ENCODE measurements at places on chromosomes 5 and 9. TPM values are rescaled to one million over a fixed set of nuclear protein-coding genes. Genes with fewer than 3 reads are reported as not detected.

DNA sequence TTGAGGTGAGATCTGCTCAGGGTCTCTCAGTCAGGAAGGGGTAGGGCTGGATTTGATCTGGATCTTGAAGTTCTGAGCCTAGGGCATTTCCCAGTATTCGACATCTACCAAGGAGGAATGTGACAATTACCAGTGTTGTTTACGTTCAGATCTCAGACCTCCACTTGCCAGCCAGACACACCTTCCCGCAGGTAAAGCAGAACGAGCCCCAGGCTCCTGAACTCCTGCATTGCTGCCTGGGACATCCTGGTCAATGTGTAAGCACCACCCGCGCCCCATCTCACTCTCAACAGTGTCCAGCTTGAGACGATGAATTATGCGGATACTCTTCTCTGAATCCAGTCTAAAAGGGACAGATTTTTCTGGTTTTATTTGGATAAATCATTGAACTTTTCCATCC is 56.7 kb upstream of the PTCH1 start:
- H3K27ac ChIP-seq: no peak overlapping the region
- peaks cover 14% of the 10 kb centered on the region for H3K27me3 ChIP-seq
- no peak for DNase-seq
- no peak overlapping the region for H3K4me3 ChIP-seq

GRCh38 chr5:37983463-37983862 is 143.6 kb upstream of the GDNF start:
- H3K4me1 ChIP-seq: no peaks in the 10 kb centered on the region
- no peak for DNase-seq
- H3K36me3 ChIP-seq: no peaks in the 10 kb centered on the region
- H3K27me3 ChIP-seq: peaks cover 6% of the 10 kb centered on the region
- H3K4me3 ChIP-seq: no peak overlapping the region

- DNase-seq: no peak
- no peaks in the 10 kb centered on the region for H3K4me1 ChIP-seq
- H3K4me3 ChIP-seq: no peak overlapping the region
- H3K27ac ChIP-seq: no peak overlapping the region
These were observed 49.4 kb downstream of the SMC2 start for GRCh38 chr9:104143550-104143910.

- no peak overlapping the region for H3K4me3 ChIP-seq
- H3K27ac ChIP-seq: no peak overlapping the region
- peaks cover under 1% of the 10 kb centered on the region for H3K4me1 ChIP-seq
- no peaks in the 10 kb centered on the region for H3K36me3 ChIP-seq
- no peaks in the 10 kb centered on the region for H3K27me3 ChIP-seq
These were observed 121.2 kb downstream of the PTTG1 start for GRCh38 chr5:160542840-160543239.

DNA sequence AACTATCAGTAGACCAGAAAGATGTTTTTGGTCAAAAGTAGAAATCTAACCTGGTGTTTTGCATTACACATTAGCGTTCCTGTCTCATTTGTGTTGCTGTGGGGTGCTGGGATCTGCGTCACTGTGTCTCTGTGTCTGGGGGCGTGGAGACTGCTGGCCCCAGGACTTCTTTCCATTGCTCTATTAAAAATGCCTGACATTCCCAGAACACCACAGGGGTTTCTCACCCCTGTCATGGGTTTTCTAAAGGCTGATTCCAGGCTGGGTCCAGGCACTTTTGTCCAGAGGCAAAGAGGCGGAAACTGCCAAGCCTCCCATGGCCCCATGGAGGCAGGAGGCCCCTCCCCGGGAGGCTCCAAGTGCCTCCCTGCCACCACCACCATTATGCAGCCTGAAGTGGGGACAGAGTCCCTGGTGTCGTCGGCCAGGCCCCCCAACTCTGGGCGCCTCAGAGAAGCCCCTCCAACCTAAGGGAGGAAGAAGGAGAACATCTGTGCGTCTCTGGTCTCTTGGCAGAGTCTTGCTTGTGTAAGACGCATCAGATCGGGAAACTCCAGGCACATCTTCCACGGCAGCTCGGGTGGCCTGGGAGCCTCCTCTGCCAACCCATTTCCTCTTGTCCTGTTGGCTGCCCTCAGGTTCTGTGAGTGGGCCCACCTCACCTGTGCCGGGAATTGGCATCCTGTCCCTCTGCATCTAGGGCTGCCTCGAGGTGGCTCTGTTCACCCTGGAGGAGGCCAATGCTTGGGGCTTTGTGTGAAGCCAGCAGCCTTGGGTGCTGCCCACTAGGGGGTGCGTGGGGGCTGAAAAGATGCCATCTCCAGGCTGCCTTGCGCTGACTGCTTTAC is 13.8 kb upstream of the PLEKHG4B start:
- DNase-seq: peak; percentile 28
- peak overlapping the region; percentile 20 for H3K27ac ChIP-seq
- H3K4me1 ChIP-seq: peaks cover 29% of the 10 kb centered on the region
- H3K4me3 ChIP-seq: no peak overlapping the region

- H3K4me1 ChIP-seq: peaks cover 41% of the 10 kb centered on the region
- peaks cover 2% of the 10 kb centered on the region for H3K27me3 ChIP-seq
- H3K27ac ChIP-seq: peak overlapping the region; percentile 99
These were observed 1.6 kb upstream of the MEF2C start for GRCh38 chr5:88884608-88884877.

GRCh38 chr9:129289131-129289731 is 111.2 kb upstream of the IER5L start:
- no peak overlapping the region for H3K27ac ChIP-seq
- H3K27me3 ChIP-seq: peaks cover 5% of the 10 kb centered on the region
- no peak for DNase-seq
- no peaks in the 10 kb centered on the region for H3K36me3 ChIP-seq

DNA sequence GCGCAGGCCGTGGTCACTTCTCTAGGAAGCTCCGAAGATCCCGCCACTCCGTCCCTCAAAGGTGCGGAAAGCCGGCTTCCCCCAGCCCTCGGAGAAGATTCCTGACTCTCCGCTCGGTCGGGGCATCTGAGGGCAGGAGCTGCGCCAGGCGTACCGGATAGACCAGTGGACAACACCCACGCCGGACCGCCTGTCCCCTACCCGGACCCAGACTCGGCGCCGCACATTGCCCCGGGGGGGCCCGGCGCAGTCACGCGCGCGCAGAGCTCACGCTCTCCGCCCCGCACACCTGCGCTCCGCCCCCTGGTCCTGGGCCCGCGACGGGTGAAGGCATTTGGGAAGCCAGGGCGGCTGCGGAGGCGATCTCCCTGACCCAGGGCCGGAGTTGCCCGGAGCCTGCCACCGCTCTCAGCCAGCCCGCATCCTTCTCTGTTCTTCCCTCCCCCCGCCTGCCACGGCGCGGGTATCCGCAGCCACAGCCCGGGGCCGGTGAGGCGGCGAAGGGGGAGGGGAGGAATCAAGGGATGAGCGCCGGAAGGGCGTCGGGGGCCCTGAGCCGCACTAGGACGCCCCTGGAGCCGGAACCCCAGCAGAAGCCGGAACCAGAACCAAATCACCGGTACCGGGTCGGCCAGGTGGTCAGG is 448 bp downstream of the RELL2 start:
- no peak for DNase-seq
- H3K4me3 ChIP-seq: peak overlapping the region; percentile 98
- H3K36me3 ChIP-seq: peaks cover 27% of the 10 kb centered on the region
- no peak overlapping the region for H3K27ac ChIP-seq

DNA sequence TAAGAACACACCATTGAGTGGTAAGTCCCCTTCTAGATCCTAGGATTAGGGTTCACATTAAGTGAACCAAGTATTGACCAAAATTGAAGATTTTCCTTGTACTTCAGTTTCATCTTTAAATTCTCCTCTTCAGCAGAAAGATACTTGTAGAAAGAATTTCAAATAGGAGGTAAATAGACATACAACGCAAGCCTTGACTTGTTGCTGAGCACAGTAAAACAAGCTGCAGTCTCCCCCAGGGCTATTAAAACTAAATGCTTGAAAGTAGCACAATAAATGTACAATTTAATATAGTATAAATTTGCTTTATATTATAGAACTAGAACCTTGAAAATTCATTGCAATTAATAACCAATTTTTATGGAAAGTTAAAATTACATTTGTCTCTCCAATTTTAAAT is 170.1 kb upstream of the TARS1 start:
- H3K4me3 ChIP-seq: no peak overlapping the region
- no peak overlapping the region for H3K27ac ChIP-seq
- H3K27me3 ChIP-seq: peaks cover 2% of the 10 kb centered on the region
- H3K4me1 ChIP-seq: peaks cover 59% of the 10 kb centered on the region

DNA sequence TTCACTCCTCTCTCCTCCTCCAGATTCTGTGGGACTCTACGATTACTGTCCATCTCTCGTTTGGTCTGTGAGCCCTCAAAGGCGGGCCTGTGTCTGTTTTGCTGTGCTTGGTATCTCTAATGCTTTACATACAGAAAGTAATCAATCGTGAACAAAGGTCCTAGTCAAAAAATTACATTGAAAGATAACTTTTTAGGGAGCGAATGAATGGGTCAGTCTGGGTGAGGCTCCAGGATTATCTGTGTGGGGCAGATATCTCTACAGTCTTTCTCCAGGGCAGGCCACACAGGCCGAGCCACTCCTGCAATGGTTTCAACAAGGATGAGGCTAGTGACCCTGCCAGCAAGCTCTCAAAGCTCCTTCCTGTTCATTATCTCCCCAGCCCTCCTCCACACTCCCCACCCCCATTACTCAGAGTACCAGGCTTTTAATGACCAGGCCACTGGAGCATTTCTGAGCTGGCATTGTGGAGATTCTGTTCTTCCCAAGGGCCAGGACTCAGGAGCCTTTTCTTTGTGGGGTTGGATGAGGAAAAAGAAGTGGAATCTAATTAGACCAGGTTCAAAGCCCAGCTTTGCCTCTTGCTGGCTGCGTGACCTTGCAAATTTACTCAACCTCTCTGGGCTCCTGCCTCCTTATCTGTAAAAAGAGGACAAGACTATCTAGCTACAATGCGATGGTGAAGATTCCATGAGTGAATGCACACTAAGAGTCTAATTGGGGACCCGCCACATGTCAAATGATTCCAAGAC is 10.2 kb downstream of the CORO2A start:
- no peak for DNase-seq
- no peaks in the 10 kb centered on the region for H3K36me3 ChIP-seq

DNA sequence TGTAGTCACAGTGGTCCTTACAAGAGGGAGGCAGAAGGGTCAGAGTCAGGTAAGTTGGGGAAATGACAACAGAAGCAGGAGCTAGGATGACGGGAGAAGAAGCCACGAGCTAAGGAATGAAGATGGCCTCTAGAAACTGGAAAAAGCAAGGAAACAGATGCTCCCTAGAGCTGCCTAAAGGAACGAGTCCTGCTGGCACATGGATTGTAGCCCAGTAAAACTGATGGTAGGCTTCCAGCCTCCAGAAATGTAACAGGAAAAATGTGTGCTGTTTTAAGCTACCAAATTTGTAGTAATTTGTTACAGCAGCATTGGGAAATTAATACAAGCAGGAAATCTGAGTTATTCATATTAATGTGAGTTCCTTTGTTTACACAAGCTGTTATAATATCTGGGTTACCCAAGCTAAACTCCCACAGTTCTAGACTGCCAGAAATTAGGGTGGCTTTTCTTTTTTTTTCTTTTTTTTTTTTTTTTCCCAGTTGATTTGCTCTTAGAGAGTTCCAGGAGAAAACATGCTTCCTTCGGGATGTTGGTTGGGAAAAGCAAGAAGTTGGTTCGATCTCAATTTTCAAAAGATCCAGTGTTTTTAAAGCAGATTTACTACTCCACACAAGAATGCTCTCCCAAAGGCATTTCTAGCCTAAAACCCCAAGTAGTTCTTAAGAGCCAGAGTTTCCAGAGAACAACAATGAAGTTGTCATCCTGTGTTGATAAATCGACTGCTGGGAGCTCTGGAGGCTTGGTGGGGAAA is 400.0 kb upstream of the SLC24A2 start:
- DNase-seq: no peak
- no peak overlapping the region for H3K4me3 ChIP-seq
- peaks cover 3% of the 10 kb centered on the region for H3K27me3 ChIP-seq
- H3K27ac ChIP-seq: no peak overlapping the region

DNA sequence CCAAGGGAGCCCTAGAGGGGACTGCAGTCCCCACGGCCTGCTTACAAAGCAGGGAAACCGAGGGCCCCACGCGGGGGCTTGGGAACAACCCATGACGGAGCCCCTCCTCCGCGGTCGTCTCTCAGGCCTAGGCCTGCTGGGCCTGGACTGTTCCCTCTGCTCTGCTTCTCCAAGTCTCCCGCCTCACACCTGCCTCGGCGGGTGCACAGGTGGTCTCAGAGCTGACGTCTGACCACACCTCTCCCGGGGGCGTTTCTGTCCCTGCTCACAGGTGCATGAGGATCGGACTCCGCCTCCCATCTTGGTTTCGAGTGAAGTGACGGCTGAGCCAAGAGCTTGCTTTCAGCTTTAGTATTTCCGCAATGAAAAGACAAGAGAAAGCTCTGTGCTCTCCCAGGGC is 72.1 kb downstream of the MRPL36 start:
- no peaks in the 10 kb centered on the region for H3K36me3 ChIP-seq
- H3K4me1 ChIP-seq: no peaks in the 10 kb centered on the region
- no peak overlapping the region for H3K27ac ChIP-seq
- H3K4me3 ChIP-seq: no peak overlapping the region
- H3K27me3 ChIP-seq: peaks cover 24% of the 10 kb centered on the region

DNA sequence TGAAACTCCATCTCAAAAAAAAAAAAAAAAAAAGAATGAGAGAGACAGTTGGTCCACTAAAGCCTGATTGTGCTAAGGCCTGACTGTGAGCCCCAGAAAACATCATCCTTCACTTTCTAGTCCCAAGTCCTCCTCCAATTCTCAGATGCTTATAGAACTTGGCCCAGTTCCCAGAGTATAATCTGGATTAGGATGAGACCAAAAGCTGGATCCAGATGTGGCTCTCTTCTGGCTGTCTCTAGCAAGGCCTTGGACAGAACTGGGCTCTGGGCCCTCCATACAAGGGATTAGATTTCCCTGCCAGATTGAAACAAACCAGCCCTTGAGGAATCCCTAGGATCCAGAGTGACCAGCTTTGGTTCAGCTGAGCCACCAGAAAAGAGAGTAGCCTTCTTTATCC is 98.4 kb upstream of the ZNF366 start:
- H3K4me3 ChIP-seq: no peak overlapping the region
- no peaks in the 10 kb centered on the region for H3K36me3 ChIP-seq
- peaks cover 5% of the 10 kb centered on the region for H3K4me1 ChIP-seq
- no peak for DNase-seq
- no peaks in the 10 kb centered on the region for H3K27me3 ChIP-seq

DNA sequence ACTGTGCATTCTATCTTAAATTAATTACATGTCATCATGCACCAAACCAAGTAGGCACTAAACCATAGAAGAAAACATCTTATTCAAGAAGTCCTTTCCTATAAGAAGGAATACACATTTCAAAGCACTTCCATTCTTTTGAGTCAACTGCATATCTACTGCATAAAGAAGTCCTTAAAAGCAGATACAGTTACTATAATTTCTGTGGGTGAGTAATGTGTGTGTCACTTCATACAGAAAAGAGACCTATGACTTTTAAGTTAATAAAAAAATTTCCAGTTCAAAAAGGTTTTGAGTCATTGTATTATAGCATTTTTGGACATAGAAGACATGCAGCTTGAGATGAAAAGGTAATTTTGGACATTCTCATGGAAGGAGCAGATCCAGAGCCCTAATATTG is 125.0 kb downstream of the DTWD2 start:
- peak overlapping the region; percentile 66 for H3K27ac ChIP-seq
- no peaks in the 10 kb centered on the region for H3K27me3 ChIP-seq
- H3K36me3 ChIP-seq: no peaks in the 10 kb centered on the region
- DNase-seq: peak; percentile 60
- H3K4me1 ChIP-seq: peaks cover 45% of the 10 kb centered on the region

The GZMA gene
- not detected for total RNA-seq

The SHC3 gene
- 0.28 TPM for total RNA-seq

The PCDHGB6 gene
- total RNA-seq: 1.2 TPM

The PRDM9 gene
- not detected for total RNA-seq

The PROB1 gene
- 2.8 TPM for total RNA-seq

The PRRT1B gene
- not detected for total RNA-seq

The ZFP2 gene
- total RNA-seq: not detected

The KCNMB1 gene
- not detected for total RNA-seq

The CAMK2A gene
- total RNA-seq: 0.30 TPM

The RAB24 gene
- total RNA-seq: 33.3 TPM

All from HFFc6 (cell line).